ENCODE measurements at places on chromosomes 6 and 20. TPM values are rescaled to one million over a fixed set of nuclear protein-coding genes. Genes with fewer than 3 reads are reported as not detected.
A peak's percentile ranks its signal among the peaks of the same experiment; 100 is the strongest.

Gene NOX3
- not detected for total RNA-seq

- DNase-seq, result no peak
Measured at GRCh38 chr6:160024152-160024551, 55.3 kb downstream of the IGF2R start.

- DNase-seq, result no peak
Measured at GRCh38 chr20:58212636-58213035, 15.8 kb downstream of the ANKRD60 start.

Gene SLC32A1
- not detected for total RNA-seq

GRCh38 chr6:11918739-11919605 lies 93.1 kb upstream of the HIVEP1 start:
- peak; percentile 53 for DNase-seq
